M059J (cell line): ENCODE measurements at places on chromosomes 3 and 15. TPM values are rescaled to one million over a fixed set of nuclear protein-coding genes. Genes with fewer than 3 reads are reported as not detected.

DNA sequence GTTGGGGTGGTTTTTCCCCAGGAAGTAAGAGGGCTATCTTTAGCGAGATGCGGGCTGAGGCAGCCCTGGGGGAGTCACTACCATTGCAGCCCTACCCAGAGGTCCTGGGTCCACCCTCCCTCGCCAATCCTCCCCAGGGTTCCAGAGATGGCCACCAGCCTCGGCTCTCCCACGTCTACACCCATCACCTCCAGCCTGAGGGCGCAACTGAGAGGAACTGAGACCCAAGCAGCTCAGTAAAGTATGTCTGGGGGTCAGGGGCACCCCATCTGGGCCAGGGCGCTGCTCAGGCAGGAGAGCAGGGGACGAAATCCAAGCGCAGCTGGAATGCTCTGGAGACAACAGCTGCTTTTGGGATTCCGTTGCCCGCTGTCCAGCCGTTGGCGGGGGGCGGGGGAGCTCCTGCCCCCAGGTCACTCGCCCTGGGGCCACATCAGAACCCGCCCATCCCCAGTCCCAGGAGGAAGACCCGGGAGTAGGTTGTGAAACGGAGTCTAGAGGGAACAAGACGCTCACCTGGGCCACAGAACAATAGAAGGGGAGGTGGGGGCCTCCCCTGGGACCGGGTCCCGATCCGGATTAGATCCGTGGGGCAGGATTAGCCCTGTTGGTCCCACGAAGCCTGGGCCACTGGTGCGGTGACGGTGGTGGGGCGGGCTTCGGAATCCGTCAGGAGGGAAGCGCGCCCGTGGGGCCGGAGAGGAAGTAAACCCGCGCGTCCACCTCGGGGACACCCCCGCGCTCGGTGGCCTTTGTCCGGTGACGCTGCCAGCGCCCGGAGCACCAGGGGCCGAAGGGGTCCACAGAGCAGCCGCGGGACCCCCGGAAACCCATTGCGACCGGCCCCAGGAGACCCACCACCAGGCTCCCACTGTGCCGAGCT is 1.4 kb upstream of the NDUFAF3 start:
- DNase-seq = peak; percentile 27

DNA sequence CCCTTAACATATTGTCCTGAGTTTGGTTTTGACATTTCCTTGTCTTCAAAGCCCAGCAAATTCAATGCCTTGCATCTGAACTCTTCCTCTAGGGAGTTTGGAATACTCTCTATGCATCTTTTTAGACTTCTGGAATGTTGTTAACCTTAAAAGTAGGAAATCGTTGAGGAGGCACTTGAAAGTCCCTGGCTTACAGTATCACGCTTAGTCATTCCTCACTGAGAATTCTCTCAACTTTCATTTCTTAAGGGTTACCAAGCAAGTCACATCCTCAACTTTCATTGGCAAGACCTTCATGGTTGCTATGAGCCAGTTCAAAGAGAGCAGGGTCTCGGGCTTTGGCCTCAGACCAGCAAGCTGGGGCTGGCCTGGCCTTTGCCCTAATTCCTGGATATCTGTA is 89.9 kb downstream of the ASB7 start:
- peak; percentile 57 for DNase-seq

- no peak for DNase-seq
Observed at GRCh38 chr3:184597829-184598573, 36.4 kb downstream of the EPHB3 start.

GRCh38 chr15:95742256-95742655 is 588.2 kb upstream of the NR2F2 start:
- DNase-seq = no peak

- DNase-seq = no peak
Observed at GRCh38 chr3:140384876-140385275, 293.0 kb upstream of the TRIM42 start.

Gene ZNF80
- not detected in 2 replicates for total RNA-seq

Gene NMNAT3
- 3.2 and 13.1 TPM in 2 replicates for total RNA-seq

Gene ATP8B4
- 0.89 and 2.1 TPM in 2 replicates for total RNA-seq

Gene SLC25A20
- 14.5 and 28.2 TPM in 2 replicates for total RNA-seq
